HT1080 (cell line): ENCODE measurements at places on chromosomes 2 and 18.
A peak's percentile ranks its signal among the peaks of the same experiment; 100 is the strongest.

GRCh38 chr2:119523952-119524694 is at the start of gene SCTR:
SCTR (minus strand) TSS chr2:119524483; CDS start chr2:119524226, 257 bp downstream.
- no peak for DNase-seq

GRCh38 chr18:58345875-58346274 is 283.0 kb downstream of the ALPK2 start:
- DNase-seq = no peak

DNA sequence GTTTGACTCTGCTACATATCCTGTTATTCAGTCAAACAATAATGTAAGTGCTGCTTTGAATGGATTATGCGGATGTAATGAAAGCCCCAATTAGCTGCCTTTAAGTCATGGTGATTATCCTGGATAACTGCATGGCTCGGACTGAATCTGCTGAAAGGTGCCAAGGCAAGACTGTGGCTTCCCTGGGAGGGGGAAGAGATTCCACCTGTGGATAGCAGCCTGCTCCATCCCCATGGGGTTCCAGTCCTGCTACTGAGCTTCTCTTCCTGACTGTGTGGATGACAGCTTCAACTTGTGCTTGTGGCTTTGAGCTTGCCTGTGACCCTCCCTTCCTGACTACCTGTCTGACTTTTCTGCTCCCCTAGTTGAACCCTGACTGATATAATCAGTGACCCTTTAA is 540.0 kb upstream of the GYPC start:
- no peak for DNase-seq

- DNase-seq = peak; percentile 53
These were observed 98.4 kb downstream of the COLEC12 start for GRCh38 chr18:402129-402528.

DNA sequence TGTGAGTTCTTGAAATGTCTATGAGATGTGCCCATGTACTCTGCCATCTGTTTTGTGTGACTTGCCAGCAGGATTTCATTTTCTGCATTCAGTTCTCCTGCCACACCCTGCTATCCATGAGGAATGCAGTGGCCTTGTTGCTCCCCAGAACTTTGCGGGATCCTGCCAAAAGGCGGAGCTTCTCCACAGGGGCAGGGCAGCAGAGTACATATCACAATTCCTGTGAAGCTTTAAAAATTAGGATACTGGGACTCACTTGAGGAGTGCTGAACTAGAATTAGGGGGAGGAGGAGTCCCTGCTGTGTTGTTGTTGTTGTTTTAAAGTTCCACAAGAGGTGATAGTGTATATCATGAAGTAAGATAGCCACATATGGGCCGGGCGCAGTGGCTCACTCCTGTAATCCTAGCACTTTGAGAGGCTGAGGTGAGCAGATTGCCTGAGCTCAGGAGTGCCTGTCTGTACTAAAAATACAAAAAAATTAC is 76.4 kb downstream of the TANC1 start:
- no peak for DNase-seq

DNA sequence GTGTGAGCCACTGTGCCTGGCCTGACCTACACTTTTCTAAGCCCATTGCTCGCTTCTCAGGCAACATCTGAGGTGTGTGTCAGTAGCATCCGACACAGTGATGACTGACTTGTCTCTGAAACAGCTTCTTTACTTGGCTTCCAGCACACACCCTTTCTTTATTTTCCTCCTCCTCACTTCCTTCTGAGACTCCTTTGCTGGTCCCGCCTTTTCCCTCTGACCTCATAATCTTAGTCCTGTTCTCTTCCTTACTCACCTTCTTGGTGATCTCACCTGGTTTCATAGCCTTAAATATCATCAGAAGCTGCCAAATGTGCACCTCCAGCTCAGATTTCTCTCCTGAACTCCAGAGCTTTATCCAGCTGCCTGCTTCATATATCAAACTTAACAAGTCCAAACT is 66.6 kb upstream of the PELI1 start:
- DNase-seq = no peak

DNA sequence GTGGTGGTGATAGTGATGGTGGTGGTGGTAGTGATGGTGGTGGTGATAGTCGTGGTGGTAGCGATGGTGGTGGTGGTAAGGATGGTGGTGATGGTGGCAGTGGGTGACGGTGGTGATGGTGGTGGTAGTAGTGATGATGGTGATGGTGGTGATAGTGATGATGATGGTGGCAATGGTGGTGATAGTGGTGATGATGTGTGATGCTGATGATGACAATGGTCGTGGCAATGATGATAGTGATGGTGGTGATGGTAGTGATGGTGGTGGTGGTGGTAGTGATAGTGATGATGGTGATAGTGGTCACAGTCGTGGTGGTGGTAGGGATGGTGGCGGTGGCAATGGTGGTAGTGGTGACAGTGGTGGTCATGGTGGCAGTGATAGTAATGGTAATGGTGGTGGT is 243.9 kb upstream of the RAB6C start:
- DNase-seq = no peak

DNA sequence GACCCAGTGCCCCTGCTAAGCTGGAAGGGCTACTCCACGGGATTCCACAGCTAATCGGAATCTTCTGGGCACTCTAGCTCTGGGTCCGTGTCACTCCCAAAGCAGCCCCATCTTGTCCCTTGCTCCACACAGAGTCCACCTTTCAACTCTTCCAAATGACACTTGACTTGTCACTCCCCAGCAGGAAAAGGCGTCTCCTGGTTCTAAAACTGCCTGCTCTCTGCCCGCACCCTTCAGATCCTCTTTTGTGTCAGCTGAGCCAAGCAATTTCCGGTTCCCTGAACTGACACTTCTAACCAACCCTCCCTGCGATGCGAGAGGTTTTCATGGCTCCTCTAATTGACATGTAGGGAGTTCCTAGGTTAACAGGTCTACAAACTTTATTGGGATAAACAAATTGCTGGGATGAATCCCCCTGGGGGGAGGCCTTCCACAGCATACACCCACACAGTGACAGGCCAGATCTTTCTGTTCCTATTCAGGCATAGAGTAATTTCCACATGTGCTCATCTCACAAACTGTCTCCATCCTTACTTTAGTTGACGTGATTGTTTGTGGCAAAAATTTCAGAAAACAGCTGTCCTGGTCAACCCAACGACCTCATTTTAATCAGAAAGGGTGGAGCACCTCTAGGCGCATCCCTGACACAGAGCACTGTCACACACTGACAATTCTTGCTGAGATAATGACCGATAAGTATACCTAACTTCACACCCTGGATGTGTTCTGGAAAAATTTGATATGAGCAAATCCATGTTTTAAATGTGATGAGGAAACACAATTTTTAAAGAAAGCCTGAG is 104.9 kb downstream of the RBMS1 start:
- DNase-seq = no peak

DNA sequence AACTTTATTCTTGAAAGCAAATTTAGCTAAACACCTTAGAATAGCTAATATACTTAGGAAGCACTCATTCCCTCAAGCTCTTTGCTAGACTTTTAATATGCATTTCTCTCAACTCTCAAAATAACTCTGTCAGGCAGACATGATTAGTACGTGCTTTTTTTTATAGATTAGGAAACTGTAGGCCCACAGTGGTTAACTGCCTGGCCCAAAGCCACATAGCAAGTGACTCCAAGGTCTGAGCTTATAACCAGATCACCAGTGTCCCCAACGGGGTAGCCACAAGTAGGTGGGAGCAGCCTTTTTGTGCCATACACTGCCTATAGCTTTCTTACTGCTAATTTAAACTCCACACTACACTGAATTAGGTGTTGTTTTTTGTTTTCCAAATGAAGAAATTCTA is 576.8 kb downstream of the METTL4 start:
- no peak for DNase-seq

DNA sequence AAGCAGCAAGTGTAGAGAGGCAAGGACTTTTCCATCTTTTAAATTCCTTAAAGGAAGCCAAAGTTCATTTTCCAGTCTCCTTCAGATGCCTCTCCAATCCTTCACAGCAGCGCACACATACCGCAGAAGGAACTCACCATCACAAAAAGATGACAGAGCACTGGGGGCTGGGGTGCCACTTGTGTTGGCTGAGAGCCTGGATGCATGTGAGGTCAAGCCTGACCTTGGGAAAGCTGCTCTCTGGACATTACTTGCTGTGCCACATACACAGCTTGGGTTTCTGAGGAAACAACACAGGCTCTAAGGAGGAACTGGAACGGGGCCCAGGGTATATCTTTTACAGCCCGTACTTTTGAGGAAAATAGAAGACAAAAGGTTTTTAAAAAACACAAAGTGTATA is 364.3 kb upstream of the MEX3C start:
- no peak for DNase-seq

GRCh38 chr2:184679219-184680018 is 81.1 kb downstream of the ZNF804A start:
- DNase-seq = no peak

DNA sequence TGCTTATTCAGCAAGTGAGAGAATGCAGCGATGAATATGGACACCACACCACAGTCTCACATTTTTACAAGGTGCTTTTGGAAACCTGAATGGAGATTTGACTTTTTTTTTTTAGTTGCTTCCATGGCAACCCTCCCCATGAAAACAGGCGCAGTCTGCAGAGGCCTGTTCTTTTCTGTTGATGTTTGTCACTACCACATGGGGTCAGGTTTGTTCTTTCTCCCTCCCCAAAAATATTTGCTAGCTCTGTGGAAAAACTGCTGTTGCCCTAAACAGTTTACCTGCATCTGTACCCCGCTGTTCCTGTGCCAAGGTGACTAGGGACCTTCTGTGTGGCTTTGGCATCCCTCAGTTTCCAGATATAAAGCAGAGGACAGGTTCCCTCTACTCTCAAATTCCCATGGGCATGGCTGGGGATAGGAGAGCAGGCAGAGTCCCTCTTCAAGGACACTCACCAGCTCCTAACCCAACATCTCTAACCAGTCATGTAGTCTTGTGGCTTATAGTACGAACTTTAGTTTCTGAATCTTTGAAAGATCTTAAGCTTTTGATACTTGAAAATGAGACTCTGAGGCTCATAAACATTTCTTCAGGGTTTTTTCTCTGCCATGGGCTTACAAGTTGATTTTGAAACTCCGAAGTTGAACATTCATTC is 14.7 kb upstream of the MAPRE2 start:
- no peak for DNase-seq

- no peak for DNase-seq
These were observed 51.7 kb upstream of the SATB2 start for GRCh38 chr2:199509403-199509802.

DNA sequence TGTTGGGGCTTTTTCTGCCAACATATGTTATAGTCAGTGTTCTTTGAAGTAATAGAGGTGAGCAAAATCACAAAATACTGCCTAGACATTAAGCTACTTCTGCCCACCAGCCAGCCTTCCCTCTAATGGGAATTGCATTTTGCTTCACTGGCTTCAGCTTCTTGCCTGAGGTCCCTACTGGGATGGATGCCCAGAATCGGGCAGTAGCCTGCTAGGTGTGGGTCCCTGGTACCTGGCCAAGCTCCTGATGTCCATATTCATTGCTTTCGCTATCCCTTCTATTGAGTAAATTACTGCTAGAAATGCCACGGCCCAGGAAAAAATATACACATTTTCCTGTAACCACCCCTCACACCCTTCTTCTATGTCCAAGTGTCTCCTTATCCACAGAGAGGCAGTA is 27.0 kb downstream of the CRYGD start:
- no peak for DNase-seq

- DNase-seq = peak; percentile 53
These were observed at the start of gene NEURL3 for GRCh38 chr2:96505231-96505889. NEURL3 (minus strand) TSS chr2:96505357; CDS start chr2:96505286, 71 bp downstream.

GRCh38 chr2:218709908-218710307 is 727 bp upstream of the TTLL4 start:
- DNase-seq = no peak

DNA sequence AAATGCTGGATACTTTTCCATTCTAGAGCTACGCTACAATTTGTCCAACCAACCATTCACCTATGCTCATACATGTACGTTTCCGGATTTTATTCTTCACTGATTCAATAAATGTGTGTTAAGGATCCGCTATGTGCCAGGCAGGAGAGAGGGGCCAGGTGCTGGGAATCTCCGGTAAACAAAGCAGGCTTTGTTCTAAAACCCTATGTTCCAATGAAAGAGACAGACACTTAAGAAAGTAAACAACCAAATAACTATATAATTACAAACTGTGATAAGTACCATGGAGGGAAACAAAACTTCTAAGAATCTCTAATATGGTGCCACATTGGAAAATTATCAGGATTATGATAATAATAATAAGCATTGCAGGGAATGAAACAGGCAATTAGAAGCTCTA is 22.2 kb upstream of the POMC start:
- no peak for DNase-seq

DNA sequence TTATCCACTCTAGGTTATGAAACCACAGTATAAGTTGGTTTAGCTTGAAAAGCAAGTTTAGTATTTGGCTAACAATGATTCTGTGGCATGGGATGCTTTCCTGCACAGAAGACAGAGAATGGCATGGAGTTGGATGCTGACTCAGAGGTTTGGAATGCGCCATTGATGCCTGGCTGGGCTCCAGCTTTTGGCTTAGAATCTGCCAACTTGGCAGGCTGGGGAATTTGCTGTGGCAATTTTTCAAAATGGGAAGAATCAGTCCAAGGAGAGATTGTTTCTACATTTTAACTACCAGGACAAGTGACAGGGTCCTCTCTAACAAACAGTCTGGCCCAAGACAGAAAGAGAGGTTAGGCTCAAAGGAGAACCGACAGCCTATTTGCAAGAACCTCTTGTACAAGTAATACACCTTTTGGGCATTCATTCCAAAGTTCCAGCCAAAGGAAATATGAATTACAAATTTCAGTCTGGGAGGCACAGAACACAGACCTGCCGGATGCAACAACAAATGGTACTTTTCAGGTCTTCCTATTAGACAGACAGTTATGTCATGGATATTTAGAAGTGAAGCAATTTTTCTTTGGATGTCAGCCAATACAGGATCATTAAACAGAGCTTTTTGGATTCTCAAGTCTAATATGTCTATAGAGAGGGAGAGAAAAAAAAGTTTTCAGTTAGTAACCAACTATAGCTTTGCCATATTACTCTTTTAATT is 1027.7 kb downstream of the TMEM182 start:
- DNase-seq = peak; percentile 90

GRCh38 chr18:36660311-36660710 is 168.5 kb downstream of the TPGS2 start:
- DNase-seq = no peak

GRCh38 chr18:73232933-73233332 is 365.1 kb upstream of the NETO1 start:
- DNase-seq = no peak

DNA sequence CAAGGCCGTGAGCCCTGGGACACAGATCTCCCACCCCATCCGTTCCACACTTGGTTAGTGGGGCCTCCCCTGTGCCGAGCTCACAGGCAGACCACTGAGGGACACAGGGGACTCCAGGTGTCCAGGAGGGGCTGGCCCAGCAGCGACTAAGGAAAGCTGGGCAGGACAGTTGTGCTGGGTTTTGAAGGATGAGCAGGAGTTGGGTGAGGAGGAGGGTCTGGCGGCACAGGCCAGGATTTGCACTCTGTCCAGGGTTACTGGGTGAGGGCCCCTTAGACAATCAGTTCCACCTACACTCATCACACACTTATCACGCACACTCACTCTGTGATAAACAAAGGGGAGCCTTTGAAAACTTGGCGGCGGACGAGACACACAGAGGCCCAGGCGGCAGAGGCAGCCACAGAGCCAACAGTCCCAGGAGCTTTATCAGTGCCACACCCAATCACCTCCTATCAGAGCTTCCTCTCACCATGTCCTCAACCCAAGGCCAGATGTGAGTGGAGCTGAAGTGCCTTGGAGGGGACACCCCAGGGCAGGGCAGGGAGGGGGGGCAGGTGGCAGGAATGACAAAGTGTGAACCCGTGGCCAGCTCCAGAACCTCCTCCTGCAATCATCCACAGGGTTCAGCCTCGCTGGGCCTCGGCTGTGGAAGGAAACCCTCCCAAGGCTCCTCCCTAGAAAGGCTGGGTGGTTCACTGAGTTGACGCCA is 26.6 kb downstream of the BIN1 start:
- no peak for DNase-seq

GRCh38 chr2:235539773-235540172 is 45.9 kb downstream of the AGAP1 start:
- DNase-seq = no peak
